ENCODE measurements at places on chromosomes 3 and 15.

- H3K27me3 ChIP-seq = no peaks in the 10 kb centered on the region
- no peak overlapping the region for H3K4me3 ChIP-seq
- DNase-seq = no peak
- H3K36me3 ChIP-seq = peaks cover 6% of the 10 kb centered on the region
- H3K27ac ChIP-seq = no peak overlapping the region
These were observed 234.5 kb upstream of the ICE2 start for GRCh38 chr15:60713119-60714084.

GRCh38 chr3:131193641-131194238 lies 167.1 kb downstream of the NEK11 start:
- H3K4me1 ChIP-seq = no peaks in the 10 kb centered on the region
- no peak for DNase-seq
- no peak overlapping the region for H3K4me3 ChIP-seq
- H3K27ac ChIP-seq = no peak overlapping the region

GRCh38 chr15:42368096-42368495 lies 8.8 kb downstream of the CAPN3 start:
- no peaks in the 10 kb centered on the region for H3K4me1 ChIP-seq
- no peak overlapping the region for H3K27ac ChIP-seq
- H3K36me3 ChIP-seq = no peaks in the 10 kb centered on the region

GRCh38 chr3:61864886-61865285 lies 303.5 kb downstream of the PTPRG start:
- no peaks in the 10 kb centered on the region for H3K27me3 ChIP-seq
- no peaks in the 10 kb centered on the region for H3K36me3 ChIP-seq
- no peak overlapping the region for H3K4me3 ChIP-seq
- DNase-seq = no peak
- H3K27ac ChIP-seq = no peak overlapping the region

GRCh38 chr15:65198571-65198970 lies 12.7 kb downstream of the CILP start:
- no peaks in the 10 kb centered on the region for H3K4me1 ChIP-seq
- H3K27ac ChIP-seq = no peak overlapping the region
- H3K36me3 ChIP-seq = no peaks in the 10 kb centered on the region
- peaks cover 6% of the 10 kb centered on the region for H3K27me3 ChIP-seq

- no peaks in the 10 kb centered on the region for H3K4me1 ChIP-seq
- H3K36me3 ChIP-seq = peaks cover 30% of the 10 kb centered on the region
- no peak overlapping the region for H3K27ac ChIP-seq
- H3K27me3 ChIP-seq = no peaks in the 10 kb centered on the region
- no peak overlapping the region for H3K4me3 ChIP-seq
These were observed 49.5 kb downstream of the TLE3 start for GRCh38 chr15:70048198-70048565.

DNA sequence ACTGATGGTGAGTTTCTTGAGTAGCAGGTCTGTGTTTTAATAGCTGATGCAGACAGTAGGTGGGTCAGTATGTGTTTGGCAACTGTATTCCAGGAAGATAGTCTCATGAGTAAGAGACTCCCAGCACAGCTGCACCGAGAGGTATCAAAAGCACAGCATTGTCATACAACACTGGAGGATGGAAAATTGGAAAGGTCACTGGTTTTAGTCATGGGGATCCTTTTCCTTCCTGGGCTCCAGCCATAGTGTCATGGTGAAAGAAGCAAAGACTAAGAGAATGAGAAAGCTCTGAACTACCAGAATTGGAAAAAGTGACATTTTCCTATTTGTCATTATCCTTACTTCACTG lies 61.5 kb downstream of the P3H2 start:
- no peak overlapping the region for H3K27ac ChIP-seq
- H3K4me1 ChIP-seq = no peaks in the 10 kb centered on the region
- H3K36me3 ChIP-seq = no peaks in the 10 kb centered on the region
- no peak overlapping the region for H3K4me3 ChIP-seq
- H3K27me3 ChIP-seq = peaks cover 2% of the 10 kb centered on the region

GRCh38 chr3:191915712-191916111 lies 454.7 kb downstream of the PYDC2 start:
- no peaks in the 10 kb centered on the region for H3K36me3 ChIP-seq
- no peaks in the 10 kb centered on the region for H3K27me3 ChIP-seq
- DNase-seq = no peak
- no peak overlapping the region for H3K4me3 ChIP-seq
- no peak overlapping the region for H3K27ac ChIP-seq

- no peak for DNase-seq
- H3K27me3 ChIP-seq = peaks cover 4% of the 10 kb centered on the region
- H3K4me1 ChIP-seq = peaks cover 8% of the 10 kb centered on the region
- no peak overlapping the region for H3K4me3 ChIP-seq
- H3K36me3 ChIP-seq = no peaks in the 10 kb centered on the region
These were observed 5.9 kb upstream of the DCP1A start for GRCh38 chr3:53353202-53353601.

- no peaks in the 10 kb centered on the region for H3K36me3 ChIP-seq
- peaks cover 6% of the 10 kb centered on the region for H3K4me1 ChIP-seq
- H3K27me3 ChIP-seq = peaks cover 7% of the 10 kb centered on the region
- DNase-seq = peak; percentile 51
These were observed 15.6 kb downstream of the PIF1 start for GRCh38 chr15:64809649-64810496.

DNA sequence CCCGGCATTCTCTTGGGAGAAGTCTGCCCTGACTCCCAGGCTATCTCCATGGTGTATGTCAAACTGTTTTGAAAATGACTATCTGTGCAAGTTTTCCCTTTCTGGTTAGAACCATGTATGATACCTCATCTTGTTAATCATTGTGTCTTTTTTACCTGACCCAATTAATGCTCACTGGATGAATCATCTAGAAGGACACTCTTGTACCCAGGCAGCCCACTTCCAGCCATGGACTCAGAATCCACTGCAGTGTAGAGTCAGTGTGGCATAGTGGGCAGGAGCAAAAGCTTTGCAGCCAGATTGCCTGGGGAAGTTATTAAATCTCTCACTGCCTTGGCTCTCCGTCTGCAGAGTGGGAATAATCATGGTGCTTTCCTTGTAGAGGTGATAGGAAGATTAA lies 1.2 kb downstream of the FAM3D start:
- no peak for DNase-seq
- H3K36me3 ChIP-seq = no peaks in the 10 kb centered on the region
- no peaks in the 10 kb centered on the region for H3K27me3 ChIP-seq
- no peaks in the 10 kb centered on the region for H3K4me1 ChIP-seq
- H3K4me3 ChIP-seq = no peak overlapping the region
